ENCODE measurements at places on chromosomes 11 and 22.

DNA sequence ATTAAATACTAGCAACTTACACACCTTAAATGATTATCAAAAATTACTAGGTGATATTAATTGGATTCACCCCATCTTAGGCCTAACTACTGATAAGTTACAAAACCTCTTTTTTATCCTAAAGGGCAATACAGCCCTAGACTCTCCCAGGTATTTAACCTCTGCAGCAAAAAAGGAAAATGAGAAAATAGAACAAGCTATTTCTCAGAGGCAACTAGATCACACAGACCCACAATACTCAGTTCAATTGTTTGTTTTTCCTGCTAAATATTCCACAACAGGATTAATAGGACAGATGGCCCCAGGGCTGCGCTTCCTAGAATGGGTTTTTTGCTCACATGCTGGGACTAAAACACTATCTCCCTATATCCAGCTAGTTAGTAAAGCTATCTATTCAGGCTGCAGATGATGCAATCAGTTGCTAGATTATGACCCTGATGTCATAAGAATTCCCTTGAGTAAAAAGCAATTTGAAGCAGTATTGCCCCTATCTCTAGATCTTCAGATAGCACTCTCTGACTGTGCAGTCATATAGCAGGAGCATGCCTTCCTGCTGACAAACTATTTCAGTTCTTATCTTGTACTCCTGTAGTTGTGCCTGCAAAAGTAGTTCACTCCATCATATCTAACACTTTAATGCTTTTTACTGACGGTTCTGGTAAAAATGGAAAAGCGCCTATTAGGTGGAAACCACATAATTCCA is 1595.5 kb upstream of the TENM4 start:
- DNase-seq = no peak

GRCh38 chr11:67667490-67668191 is 6.8 kb downstream of the ALDH3B2 start:
- DNase-seq = no peak

GRCh38 chr22:44080936-44081861 is 57.1 kb downstream of the PARVB start:
- DNase-seq = peak; percentile 87

DNA sequence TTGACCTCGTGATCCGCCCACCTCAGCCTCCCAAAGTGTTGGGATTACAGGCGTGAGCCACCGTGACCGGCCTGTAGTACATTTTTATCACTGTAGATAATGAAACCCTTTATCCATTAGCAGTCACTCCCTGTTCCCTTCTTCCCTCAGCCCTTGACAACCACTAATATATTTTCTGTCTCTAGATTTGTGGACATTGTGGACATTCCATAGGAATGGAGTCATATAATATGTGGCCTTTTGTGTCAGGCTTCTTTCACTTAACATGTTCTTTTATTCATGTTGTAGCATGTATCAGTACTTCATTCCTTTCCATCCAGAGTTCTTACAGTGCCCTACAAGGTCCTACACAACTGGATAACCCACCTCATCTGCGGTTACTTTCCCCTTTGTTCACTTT is 30.5 kb downstream of the RRM1 start:
- no peak for DNase-seq

- peak; percentile 80 for DNase-seq
Measured at GRCh38 chr11:78742430-78742829, 167.8 kb upstream of the NARS2 start.

- DNase-seq = no peak
Measured at GRCh38 chr22:16827506-16827905, 2.3 kb upstream of the XKR3 start.

Measured in aorta (tissue), 5 donors.